ENCODE measurements at places on chromosomes 1 and 21.

DNA sequence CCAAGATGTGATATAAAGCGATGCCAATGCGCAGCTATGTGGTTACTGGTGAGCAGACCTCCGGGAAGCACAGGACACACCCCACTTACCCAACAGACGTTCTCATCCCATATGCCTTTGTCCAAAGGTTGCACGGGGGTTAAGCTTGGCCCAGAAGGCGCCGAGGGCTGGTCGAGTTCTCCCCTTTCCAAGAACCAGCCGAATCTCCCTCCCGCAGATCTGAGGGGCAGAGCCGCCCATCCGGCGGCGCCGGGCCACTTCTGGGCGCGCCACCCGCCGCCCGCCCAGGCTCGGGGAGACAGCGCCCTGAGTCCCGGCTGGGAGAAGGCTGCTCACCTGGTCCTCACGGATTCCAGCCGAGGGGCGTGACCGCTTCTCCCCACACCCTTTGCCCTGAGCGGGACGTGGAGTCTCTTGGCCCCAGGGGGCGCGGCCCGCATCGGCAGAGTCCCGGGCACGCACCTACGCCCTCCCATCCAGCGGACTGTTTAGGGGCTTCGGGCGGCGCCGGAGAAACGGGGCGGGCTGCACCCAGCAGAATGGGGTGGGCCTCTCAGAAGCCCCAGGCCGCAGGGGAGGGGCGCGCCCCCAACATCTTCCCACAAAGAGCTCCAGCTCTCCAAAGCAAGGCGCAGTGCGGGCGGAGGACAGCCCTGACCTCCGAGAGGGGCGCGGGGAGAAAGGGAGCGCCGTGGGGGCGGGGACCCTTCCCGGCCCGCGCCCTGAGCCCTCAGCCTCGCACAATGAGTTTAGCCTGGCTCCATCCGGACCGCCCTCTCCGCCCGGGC lies 615 bp downstream of the GPR161 start:
- DNase-seq: no peak

- no peak for DNase-seq
These were observed 6.7 kb downstream of the PHC2 start for GRCh38 chr1:33424205-33424604.

DNA sequence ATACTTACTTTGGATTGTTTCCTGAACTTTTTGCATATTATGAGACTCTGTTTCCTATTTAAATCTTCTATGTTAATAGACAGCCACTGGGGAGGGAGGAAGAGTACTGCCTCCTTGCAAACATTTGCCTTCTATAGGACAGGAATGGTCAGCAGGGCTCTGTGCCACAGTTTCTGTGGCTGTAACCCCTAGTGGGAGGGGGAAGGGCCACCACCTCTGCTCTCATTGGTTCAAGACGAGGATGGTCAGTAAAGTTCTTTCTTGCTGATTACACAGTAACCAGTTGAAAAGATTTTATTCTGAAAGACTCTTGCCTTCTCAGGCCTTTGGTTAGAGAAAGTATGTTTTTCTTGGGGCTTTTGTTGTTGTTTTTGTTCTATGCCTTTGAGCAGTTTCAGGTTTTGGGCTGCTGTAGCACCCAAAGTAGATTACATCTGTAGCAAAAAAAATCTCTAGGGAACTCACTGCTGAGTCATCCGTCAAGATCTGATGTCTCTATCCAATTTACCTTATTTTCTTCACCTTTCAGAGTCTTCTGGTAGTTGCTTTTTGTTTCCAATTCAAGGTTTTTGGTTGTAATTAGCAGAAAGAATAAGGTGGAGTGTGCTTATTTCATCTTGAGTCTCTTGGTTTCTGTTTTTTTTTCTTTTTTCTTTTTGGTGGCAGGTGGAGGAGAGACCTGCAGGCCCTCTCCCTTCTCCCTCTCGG lies 23.1 kb downstream of the SLC35A3 start:
- no peak for DNase-seq

DNA sequence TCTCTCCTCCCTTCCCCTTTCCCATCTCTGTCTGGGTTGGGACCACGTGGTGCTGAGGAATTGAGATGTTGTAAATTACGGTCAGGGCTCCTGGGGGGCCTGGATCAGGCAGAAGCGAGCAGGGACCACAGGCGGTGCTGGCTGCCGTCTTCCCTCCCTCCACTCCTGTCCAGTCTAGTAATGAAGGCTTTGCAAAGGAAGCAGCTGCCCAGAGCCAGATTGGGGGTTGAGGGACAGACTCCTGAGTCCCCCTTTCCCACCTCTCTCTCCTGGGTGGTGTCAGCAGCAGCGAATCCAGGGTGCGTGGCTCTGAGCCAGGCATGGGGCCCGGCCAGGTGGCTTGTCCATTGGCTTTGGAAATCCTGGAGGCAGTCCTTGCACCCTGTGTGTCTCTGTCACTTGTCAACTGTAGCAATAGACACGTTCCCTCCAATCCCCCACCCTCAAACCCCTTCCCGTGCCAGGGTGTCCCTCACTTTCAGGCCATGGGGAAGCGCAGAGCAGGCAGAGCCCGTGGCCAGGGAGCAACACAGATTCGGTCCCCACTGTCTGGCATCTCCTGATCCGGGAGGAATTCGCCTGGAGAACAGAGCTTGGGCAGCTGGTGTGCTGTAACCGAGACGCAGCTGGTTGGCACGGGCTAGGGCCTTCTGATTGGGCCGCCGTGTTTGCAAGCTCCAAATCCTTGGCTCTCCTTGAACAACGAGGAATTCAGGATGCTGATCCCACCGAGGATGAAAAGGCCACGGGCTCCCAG lies 64.8 kb upstream of the WNT4 start:
- DNase-seq: no peak

GRCh38 chr21:38733972-38734546 lies 71.7 kb upstream of the ETS2 start:
- peak; percentile 68 for DNase-seq

DNA sequence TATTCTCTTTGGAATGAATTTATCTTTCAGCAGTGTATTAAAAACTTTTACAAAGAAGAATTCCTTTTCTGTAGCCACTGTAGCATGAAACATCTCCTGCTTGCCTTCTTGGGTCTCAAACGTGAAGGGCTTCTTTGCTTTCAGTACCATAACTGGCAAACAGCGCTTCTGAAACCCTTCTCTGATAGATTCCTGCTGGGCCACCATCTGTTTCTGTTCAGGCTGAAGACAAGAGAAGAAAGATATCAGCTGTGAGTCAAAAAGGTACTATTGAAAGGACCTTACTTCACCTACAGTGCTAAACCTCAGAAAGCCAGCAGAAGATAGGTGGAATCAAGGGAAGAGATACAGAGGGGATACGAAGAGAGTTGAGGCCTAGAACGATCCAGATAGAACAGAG lies 10.5 kb downstream of the AIM2 start:
- DNase-seq: no peak

- DNase-seq: no peak
These were observed 483.7 kb downstream of the CAMTA1 start for GRCh38 chr1:7268983-7269382.

GRCh38 chr1:174005032-174005431 lies 17.1 kb downstream of the RC3H1 start:
- no peak for DNase-seq

GRCh38 chr1:41434748-41435449 lies 49.6 kb downstream of the EDN2 start:
- DNase-seq: no peak

- DNase-seq: no peak
These were observed 28.9 kb downstream of the ZSCAN20 start for GRCh38 chr1:33501309-33501708.

- DNase-seq: no peak
These were observed 48.0 kb downstream of the URB2 start for GRCh38 chr1:229674042-229674441.

GRCh38 chr1:219533280-219533679 lies 79.6 kb downstream of the ZC3H11B start:
- DNase-seq: no peak

DNA sequence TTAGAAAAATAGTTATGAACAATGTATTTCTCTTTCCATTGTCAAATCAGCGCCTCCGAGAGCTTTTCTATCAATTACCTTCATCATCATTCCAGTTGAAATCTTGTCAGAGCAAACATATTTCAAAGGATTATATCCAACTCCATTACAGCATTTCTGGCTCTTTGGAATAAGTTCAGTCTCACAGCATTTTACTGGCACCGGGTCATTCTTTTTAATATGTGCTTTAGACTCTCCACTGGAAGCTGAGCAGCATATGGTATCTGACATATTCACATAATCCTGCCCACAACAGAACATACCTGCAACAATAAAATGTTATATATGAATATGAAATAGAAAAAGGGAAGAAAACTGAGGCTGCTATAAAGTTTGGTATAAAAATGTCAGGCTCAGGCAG lies 222.9 kb downstream of the KCTD3 start:
- no peak for DNase-seq

DNA sequence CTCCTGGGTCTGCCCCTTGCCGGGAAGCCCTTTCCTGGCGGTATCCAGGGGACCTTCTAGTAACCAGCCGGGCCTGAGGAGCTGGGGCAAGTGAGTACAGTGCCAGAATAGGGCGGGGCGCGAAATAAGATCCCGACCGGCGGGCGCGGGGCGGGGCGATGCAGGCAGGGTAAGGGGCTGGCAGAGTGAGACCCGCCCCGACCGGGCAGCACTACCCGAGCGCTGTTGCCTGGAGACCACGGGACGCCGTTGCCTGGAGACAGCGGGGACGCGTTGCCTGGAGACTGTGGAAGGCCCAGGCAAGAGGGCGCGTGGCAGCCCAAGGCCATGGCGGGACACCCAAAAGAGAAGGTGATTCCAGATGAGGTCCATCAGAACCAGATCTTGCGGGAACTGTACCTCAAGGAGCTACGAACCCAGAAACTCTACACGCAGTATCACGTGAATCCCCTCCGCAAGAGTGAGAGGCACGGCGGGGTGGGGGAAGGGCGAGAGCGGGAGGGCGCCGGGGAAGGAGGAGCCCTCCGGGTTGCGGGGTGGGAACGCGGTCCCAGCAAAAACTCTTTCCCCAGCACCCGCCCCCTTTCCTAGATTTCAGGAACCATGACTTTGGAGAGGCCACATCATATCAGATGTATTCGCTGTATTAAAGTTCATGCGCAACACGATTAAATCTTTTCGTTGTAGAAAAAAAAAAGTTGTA lies 24.3 kb downstream of the EBNA1BP2 start:
- no peak for DNase-seq

- no peak for DNase-seq
These were observed 141.7 kb downstream of the GALNT2 start for GRCh38 chr1:230208619-230209261.

- peak; percentile 79 for DNase-seq
These were observed 5.1 kb upstream of the VWA1 start for GRCh38 chr1:1430114-1430982.

GRCh38 chr1:5427026-5427613 lies 565.1 kb downstream of the NPHP4 start:
- no peak for DNase-seq

- no peak for DNase-seq
These were observed 161.6 kb upstream of the KCNJ15 start for GRCh38 chr21:38095220-38095619.

DNA sequence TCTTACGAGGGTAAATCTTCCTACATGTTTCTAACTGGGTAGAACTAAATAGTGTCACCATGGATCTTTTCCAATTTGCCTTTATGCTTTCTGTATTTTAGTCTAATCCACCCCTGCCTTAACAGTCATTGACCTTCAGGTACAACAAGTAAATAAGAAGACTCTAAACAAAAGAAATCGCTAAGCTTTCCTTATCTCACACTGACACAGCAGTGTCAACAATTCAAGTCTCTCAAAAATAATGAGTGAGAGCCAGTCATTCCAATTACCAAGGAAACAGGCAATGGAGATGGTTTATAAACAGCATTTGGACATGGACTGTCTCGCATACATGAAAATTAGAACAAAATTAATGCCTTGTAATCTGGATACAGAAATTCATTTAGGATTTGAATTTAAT lies 365.8 kb downstream of the VAV3 start:
- DNase-seq: no peak

GRCh38 chr1:19260211-19261138 lies 8.9 kb downstream of the MRTO4 start:
- no peak for DNase-seq

GRCh38 chr1:91338501-91338900 lies 66.1 kb downstream of the HFM1 start:
- DNase-seq: no peak

- DNase-seq: no peak
These were observed 2.2 kb downstream of the TMED5 start for GRCh38 chr1:93177991-93178390.

DNA sequence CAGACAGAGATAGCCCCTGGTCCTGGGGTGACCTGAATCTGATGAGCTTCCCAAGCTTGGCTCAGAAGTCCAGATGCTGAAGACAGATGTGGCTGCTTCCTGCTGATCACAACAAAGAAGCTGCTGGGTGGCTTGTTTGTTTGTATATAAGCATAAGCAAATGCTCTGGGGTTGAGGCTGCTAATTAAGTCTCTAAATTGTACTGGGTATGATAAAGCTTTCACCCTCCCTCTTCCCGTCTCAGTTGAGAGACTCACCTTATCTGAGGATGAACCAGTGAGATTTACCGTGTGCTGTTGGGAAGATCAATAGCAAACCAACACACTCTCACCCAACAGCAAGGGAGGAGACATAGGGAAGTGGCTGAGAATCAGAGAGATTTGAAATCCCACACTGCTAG lies 42.0 kb downstream of the DAB1 start:
- no peak for DNase-seq

DNA sequence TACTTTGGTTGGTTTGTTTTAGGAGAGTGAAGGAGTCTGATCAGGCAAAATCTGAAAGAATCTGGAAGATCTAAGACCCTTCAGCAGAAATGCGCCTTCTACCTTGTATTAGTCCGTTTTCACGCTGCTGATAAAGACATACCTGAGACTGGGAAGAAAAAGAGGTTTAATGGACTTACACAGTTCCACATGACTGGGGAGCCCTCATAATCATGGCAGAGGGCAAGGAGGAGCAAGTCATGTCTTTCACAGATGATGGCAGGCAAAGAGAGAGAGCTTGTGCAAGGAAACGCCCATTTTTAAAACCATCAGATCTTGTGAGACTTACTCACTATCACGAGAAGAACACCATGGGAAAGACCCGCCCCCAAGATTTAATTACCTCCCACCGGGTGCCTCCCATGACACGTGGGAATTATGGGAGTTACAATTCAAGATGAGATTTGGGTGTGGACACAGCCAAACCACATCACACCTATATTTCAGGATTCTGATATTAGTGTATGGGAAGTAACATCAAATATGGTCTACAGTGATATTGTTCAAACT lies 99.3 kb downstream of the GLUL start:
- no peak for DNase-seq

DNA sequence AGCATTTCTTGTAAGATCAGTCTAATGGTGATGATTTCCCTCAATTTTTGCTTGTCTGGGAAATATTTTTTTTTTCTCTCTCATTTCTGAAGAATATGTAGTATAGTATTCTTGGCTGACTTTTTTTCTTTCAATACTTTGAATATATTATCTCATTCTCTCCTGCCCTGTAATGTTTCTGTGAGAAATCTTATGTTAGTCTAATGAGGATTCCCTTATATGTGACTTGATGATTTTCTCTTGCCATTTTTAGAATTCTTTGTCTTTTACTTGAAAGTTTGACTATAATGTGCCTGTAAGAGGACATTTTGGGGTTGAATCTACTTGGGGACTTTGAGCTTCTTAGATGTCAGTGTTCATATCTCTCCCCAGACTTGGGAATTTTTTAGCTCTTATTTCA lies 40.0 kb upstream of the PCBP3 start:
- no peak for DNase-seq
